ENCODE measurements at places on chromosomes 1 and 21.

GRCh38 chr21:42061195-42061985 lies 9.7 kb upstream of the UMODL1 start:
- DNase-seq, result no peak

- peak; percentile 88 for DNase-seq
These were observed at the start of gene TFF3 for GRCh38 chr21:42315296-42315891. Gene TFF3 (minus strand): TSS chr21:42315409. CDS start chr21:42315374, 35 bp downstream.

DNA sequence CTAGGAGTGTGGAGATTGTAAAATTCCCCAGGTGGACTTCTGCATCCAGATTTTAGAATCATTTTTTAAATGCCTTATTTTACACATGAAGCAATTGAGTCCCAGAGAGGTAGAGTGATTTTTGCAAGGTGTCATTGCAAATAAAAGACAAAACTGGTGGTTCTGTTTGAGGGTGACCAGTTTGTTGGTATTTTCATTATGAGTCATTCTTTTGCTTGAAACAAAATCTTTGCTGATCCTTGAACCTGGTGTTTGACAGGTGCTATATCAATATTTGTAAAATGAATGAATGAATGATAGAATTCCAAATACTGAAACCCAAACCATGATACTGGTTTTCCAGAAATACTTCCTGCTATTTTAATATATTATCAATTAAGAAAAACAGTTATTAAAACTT lies 44.1 kb downstream of the TTC3 start:
- DNase-seq, result no peak

DNA sequence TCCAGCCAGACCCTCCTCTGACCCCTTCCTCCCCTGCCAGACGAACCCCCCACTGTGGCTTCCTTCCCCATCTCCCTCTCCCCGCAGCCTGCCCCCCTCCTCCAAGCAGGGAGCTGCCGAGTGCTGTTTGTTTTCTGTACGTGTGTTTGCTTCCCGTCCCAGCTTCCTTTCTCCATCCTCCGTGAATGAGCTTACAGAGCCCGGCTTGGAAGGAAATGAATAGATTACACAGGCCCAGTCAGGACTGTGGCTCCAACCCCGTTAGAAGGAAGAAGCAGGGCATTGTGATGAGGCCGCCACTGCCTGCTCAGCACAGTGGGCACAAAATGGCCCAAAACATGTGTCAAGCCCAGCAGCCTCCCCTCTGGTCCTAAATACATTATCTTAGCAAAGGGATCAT lies 123.2 kb downstream of the IGSF21 start:
- DNase-seq, result no peak

GRCh38 chr1:241551759-241552638 lies 19.8 kb downstream of the KMO start:
- no peak for DNase-seq

- DNase-seq, result no peak
These were observed 56.4 kb downstream of the AHCTF1 start for GRCh38 chr1:246875041-246876026.

- no peak for DNase-seq
These were observed 1.4 kb downstream of the PRCC start for GRCh38 chr1:156768610-156769295.

GRCh38 chr1:94592571-94592920 lies 51.0 kb upstream of the F3 start:
- DNase-seq, result no peak

Measured in NCI-H2081 treated with DMSO at 0.1 percent for 48 hours (cell line).